ENCODE measurements at places on chromosomes 3 and 15. TPM values are rescaled to one million over a fixed set of nuclear protein-coding genes. Genes with fewer than 3 reads are reported as not detected.

The MEX3B gene
- 17.1 TPM for total RNA-seq

The TRH gene
- total RNA-seq = 0.16 TPM

GRCh38 chr3:65627062-65627461 is 411.7 kb downstream of the MAGI1 start:
- DNase-seq = no peak

DNA sequence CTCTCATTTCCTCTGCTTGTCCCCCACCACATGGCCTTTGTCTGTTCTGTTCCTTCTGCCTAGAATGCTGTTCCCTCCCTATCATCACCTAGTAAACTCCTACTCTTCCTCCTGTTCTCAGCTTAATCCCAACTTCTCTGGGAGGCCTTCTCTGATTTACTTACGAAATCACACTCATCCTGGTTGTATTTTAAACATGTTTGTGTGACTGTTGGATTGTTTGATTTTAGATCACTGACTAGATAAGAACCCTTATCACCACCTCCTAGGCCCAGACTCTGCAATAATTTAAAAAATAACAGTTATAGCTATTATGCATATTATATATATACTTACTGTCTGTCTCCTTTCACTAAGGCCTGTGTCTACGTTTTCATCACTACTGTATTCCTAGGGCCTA is 26.1 kb downstream of the ATP2B2 start:
- no peak for DNase-seq

The CX3CR1 gene
- 5.6 TPM for total RNA-seq

The EOMES gene
- 0.74 TPM for total RNA-seq

- DNase-seq = no peak
Measured at GRCh38 chr15:34233614-34234013, 8.8 kb downstream of the EMC4 start.

GRCh38 chr15:73931441-73931840 is 5.2 kb downstream of the LOXL1 start:
- DNase-seq = no peak

The PPIP5K1 gene
- total RNA-seq = 20.7 TPM

DNA sequence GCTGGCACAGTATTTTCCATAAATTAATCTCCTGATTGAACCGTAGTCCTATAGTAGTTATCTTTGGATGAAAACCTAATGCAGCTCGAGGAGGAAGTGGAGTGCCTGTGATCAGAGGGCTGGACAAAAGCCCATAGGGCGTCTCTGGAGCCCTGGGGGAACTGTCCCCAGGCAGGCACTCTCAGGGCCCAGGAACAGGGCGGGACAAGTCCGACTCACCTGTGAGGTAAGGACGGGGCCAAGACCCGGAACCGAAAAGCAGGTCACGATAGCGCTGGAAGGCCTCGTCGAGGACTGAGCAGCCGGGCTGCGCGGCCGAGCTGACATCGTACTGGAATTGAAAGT is 341 bp downstream of the HEXA start:
- DNase-seq = peak; percentile 10

GRCh38 chr3:25386686-25387255 is 41.3 kb upstream of the RARB start:
- DNase-seq = no peak

DNA sequence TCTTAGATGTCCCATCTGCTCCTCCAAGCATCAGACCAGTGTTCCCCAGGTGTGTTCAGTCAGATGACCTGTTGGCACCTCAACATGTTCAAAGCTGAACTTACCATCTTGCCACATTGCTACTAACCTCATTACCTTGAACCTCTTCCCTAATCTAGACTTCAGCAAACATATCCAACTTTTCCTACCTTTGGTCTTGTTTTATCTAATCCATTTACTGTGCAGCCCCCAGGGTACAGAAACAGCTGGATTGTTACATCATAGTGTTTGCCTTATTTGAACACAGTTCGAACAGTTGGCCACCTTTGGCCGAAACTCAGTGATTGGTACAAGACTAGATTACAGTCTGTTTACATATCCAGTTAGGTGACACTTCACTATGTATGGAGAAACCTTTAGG is 36.1 kb upstream of the MCF2L2 start:
- DNase-seq = no peak
